ENCODE measurements at places on chromosomes 16 and 17.
A peak's percentile ranks its signal among the peaks of the same experiment; 100 is the strongest.

- DNase-seq: no peak
Observed at GRCh38 chr16:440627-441026, 15.2 kb downstream of the RAB11FIP3 start.

- no peak for DNase-seq
Observed at GRCh38 chr17:80722661-80723060, 178.0 kb downstream of the RPTOR start.

GRCh38 chr17:17029938-17030337 is 12.3 kb upstream of the MPRIP start:
- no peak for DNase-seq

DNA sequence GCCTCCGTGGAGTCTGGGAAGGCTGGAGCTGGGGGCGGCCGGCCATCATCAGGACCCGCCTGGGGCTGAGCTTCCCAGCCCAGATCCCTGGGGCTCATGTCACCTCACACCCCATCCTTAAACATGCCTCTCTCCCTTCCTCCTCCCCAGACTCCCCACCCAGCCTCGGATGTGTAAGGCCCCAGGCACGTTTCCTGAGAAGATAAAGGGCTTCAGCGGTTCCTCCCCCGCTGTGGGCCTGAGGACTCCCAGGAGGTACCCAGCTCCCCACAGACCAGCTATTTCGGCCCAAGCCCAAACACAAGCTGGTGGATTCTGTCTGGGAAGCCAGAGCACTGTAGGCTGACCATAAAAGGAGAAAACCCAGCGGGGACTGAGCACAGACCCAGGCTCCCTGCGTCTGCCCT is 49.2 kb downstream of the MYH11 start:
- peak; percentile 35 for DNase-seq

GRCh38 chr16:54269461-54269860 is 17.1 kb downstream of the IRX3 start:
- DNase-seq: no peak
